Fibroblast of upper back skin (primary cell): ENCODE measurements at places on chromosomes 16 and 17.

DNA sequence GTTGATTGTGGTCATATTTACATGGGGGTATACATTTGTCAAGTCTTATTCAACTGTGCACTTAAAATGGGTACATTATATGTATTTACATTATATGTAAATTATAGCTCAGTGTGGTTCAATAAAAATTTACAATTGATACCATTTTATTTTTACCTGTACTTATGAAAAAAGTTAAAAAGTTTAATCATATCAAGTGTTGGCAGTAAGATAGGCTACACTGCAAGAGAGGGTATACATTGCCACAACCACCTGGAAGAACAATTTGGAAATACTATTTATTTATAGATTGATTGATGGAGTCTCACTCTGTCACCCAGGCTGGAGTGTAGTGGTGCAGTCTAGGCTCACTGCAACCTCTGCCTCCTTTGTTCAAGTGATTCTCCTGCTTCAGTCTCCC, 453.3 kb downstream of the XYLT1 start:
- DNase-seq: no peak

DNA sequence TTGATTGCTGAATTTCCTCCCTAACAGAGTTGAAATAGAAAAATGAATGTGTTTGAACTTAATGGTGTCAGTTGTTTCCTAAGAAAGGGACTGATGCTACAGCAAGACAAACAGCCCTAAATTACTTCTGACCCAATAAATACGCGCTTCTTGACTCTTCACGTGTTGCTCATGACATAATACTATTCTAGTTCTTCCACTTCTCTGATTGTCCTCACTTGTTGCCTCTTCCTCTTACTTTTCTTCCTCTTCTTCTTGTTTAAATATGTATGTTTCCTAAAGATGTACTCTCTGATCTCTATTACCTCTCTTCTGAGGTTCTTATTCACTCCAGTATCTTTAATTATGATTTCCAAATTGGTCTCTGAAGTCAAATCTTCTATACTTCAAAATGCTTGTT, 32.4 kb downstream of the RNF43 start:
- DNase-seq: no peak

DNA sequence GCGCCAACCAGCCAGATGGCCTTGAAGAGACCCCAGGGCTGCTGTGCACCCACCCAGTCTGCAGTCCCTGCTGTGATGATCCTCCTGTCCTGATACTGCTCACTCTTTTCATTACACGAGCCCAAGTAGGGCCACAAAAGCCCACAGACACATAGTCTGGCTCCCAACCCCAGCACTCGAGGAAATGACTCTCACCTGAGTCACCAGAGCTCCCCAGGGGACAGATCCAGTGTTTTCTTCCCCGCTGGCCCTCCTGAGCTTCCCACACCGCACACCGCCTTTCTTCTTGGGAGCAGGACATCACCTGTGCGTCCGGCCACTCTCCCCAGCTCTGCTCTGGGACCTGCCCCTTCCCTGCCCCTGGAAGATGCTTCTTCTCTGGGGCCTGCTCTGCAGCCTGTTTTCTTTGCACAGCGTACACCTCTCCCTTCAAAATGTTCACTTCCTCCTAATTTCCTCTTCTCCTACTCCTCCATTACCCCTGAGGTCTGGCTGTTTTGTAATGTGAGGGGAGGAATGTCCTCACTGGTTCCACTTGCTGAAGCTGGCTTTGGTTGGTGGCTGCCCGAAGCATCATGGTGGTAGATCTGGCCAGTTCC, 2.0 kb upstream of the SCN4A start:
- peak; percentile 57 for DNase-seq

GRCh38 chr16:83603723-83604570, 203.8 kb upstream of the HSBP1 start:
- no peak for DNase-seq

DNA sequence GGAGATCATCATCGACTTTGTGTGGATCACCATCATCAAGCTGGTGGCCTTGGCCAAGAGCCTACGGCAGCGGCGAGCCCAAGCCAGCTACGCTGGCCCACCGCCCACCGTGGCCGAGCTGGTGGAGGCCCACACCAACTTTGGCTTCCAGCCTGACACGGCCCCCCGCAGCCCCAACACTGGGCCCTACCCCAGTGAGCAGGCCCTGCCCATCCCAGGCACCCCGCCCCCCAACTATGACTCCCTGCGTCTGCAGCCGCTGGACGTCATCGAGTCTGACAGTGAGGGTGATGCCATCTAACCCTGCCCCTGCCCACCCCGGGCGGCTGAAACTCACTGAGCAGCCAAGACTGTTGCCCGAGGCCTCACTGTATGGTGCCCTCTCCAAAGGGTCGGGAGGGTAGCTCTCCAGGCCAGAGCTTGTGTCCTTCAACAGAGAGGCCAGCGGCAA, 72.5 kb downstream of the COG7 start:
- DNase-seq: no peak

DNA sequence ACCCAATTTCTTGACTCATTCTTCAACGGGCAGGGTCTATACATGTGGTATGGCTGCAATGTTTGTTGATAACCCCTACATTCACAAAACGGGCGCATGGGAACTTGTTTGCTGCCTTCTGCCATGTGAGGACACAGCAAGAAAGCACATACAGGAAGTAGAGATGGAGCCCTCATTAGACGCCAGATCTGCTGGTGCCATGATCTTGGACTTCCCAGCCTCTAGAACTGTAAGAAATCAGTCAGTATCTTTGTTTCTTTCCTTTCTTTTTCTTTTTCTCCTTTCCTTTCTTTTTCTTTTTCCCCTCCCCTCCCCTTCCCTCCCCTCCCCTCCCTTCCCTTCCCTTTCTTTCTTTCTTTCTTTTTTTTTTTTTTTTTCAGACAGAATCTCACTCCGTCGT, 165.2 kb downstream of the WWOX start:
- DNase-seq: no peak

- DNase-seq: no peak
These were observed 1751.4 kb downstream of the TP53TG3F start for GRCh38 chr16:35210681-35211433.

DNA sequence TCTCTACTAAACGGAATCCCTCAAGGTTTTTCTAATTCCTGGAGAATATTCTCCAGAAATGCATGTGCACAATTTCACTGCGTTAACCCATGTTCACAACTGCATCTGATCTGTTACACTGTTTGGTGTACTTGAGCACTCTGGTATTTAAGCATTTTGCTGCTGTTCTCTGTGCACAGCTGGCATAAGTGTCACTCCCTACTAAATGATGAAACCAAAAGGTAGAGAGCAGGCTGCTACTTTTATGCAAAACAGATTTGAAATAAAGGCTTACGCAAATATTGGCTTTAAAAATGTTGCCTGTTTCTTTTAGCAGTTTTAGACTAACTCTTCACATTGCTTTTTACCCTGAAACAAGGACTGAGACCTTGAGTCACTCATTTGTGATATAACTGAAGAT, 41.7 kb downstream of the ESRP2 start:
- DNase-seq: no peak

DNA sequence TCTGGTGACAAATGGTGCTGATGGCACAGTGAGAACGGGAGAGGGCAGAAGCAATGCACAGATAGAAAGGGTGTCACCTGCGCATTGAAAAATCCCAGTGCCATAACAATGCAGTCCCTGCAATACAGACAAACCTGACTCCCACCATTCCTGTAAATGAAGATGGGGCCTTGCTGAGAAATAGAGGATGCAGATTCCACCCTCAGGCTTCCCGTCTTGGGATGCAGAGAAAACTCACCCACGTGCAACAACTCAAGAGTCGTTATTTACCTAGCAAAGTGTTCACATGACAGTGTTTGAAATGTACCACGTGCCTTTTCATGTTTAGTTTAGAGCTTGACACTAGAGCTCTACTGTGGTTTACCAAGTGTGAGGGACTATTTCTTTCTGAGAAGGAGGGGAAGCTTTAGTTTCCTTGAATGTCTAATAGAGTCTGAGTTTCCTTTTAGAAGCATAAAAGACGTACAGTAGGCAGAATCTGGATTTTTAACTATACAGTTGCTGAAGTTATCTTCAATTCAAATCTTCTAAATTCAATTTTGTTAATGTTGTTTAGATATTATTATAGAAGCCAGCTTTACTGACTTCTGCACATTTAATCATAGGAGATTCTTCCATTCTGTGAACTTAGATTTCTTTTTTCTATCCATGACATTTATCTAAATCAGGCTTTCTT, 35.6 kb downstream of the WWOX start:
- no peak for DNase-seq

GRCh38 chr17:41492771-41493170, 3.1 kb upstream of the KRT36 start:
- DNase-seq: peak; percentile 37

DNA sequence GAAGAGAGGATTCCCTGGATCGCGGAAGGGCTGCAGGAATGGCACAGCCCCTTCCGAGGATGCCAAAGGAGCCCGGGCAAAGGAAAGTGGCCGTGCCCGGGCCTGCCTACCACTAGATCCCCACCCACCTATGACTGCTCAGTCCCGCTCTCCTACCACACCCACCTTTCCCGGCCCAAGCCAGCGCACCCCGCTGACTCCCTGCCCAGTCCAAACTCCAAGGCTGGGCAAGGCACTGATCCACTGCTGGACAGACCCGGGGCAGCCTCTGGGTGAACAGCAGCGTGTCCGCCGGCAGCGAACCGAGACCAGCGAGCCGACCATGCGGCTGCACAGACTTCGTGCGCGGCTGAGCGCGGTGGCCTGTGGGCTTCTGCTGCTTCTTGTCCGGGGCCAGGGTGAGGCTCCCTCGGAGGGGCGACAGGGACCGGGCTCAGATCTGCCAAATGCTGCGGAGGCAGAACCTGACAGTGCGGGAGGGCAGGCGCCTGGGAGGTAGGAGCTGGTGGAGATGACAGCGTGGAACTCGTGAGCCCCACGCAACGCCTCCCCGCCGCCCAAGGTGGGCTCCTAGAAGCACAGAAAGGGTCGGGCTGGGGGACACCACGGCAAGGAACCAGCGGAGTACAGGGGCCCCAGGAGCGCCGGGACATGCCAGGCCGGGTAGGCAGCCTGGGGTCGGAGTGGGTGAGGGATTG, at the start of gene CES2:
Gene CES2, plus strand, starts transcription at position 203 of the 698 bp plus-strand sequence. Its CDS starts 120 bp downstream, at position 323.
- DNase-seq: no peak

DNA sequence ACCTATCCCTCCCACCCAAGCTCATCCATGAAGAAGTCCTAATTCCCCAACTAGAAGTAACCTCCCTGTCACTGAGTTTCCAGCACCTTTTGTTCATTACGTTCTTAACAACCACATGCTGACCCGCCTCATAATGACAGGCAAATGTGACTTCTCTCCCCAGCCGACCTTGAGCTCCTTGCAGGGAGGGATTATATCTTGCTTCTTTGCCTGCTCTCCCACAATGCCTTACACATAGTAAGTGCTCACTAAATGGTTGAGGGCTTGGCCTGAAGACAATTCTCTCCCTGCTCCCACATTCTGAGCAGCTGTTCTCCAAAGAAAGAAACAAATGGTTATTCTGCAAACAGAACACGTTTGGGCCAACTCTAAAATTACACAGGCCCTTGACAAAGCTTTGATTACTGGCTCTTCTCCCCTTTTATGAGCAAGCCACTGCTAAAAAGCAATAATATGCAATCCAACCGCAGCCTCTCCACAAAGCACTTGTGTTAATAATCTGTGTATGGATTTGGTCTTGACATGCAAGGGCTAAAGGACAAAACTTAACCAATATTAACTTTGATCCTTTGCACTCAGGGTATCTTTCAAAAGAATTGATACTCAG, 23.2 kb downstream of the SLC39A11 start:
- no peak for DNase-seq

DNA sequence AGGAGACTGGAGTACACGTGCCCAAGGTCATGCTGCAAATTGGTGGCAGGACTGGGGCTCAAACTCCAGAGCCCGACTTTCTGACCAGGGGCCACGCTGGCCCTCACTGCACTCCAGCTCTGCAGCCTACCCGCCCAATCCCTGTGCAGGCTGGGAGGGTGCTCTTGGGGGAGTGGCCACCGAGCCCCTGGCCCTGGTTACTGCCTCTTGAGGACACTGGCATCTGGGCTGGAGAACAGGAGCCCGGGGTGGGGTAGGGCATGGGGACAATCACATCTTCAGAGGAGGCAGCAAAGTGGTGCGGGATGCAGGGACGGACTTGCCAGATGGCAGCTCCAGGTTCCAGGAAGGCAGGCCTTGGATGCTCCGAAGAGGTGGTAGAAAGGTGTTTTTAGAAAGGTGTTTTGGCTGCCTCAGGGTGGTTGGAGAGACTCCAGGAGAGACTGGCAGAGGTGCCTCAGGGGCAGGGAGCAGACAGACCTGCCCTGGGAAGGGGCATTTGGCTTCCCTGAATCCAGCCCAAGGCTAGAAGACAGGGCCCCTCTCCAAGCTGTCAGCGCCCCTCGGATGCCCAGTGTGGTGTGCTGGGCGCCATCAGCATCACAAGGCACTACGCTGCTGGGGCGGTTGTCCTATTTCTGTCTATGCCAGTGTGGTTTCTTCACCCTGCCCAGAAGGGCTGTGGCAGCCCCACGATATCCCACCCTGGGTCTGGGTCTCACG, 220.6 kb downstream of the NTN1 start:
- no peak for DNase-seq

DNA sequence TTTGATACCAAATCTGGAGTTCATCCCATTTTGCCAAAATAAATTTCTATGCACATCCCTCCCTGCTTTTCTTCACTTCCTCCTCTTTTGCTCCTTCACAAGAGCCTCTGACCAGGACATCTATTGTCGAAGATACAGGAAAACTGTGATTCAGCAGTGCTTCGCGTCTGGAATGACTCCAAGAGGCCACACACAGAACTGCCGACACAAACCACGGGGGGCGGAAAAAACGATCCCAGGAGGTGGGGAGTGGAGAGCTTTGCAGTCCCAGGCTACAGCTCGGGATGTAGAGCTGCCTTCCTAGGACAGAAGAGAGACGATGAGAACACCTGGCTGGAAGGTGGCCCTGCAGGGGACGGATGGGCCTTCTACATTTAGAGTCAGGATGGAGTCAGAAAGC, 102.8 kb downstream of the XYLT1 start:
- DNase-seq: peak; percentile 96

GRCh38 chr17:70938336-70938735, 769.0 kb downstream of the KCNJ2 start:
- no peak for DNase-seq

DNA sequence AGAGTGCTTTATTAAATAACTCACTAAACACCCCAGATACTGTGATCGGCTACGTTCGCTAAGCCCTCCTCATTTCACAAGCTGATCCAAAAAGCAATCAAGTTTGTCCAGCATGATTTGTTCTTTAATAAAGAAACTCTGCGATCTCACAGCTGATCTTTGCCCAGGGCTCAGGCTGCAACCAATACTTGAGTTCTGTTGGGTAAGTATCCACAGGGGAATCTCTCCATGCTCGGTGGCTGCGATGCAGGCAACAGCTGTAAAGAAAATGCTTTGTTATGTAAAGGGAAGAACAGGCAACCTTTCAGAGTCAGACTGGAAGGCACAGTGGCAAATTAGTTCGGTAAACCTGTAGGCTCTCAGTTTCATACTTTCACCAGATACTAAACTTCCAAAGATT, 67.5 kb downstream of the SHISA6 start:
- no peak for DNase-seq
